SJCRH30 (cell line): ENCODE measurements at places on chromosomes 5 and 9. TPM values are rescaled to one million over a fixed set of nuclear protein-coding genes. Genes with fewer than 3 reads are reported as not detected.

Gene TGFBI
- total RNA-seq: 4.8 TPM in 2 replicates

Gene PKD2L2
- total RNA-seq: not detected in 2 replicates

Gene FYB1
- 0.05 TPM in 1 of 2 replicates, not detected in the other for total RNA-seq

Gene CYSTM1
- 9.4 and 10.5 TPM in 2 replicates for total RNA-seq

Gene LMNB1
- total RNA-seq: 255 and 259 TPM in 2 replicates
